Left ventricle myocardium inferior (tissue), 1 donor: ENCODE measurements at places on chromosomes 4 and X. TPM values are rescaled to one million over a fixed set of nuclear protein-coding genes. Genes with fewer than 3 reads are reported as not detected.

ENPEP gene
- 3.5 TPM for total RNA-seq

MAGEB10 gene
- total RNA-seq: not detected

XKRX gene
- not detected for total RNA-seq

CSN1S1 gene
- not detected for total RNA-seq

CT45A5 gene
- not detected for total RNA-seq

PRDM8 gene
- total RNA-seq: 0.66 TPM

TRIM75 gene
- not detected for total RNA-seq

DNA sequence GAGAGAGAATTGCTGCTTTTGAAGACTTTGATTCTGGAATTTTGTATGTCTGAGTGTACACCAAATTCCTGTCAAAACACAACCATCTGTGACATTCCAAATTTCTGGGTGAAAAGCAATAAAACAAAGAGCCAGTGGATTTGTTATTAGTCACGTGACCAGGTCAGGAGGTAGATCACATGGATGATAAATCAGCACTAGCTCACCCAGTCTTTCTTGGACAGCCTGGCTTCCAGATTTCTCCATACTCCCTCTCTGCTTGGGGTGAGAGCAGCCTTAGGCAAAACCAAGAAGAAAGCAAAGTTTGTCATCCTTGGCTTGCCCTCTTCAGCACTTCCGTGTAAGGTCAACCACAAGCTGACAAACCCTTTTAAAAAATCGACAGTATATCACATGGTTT is 194.2 kb downstream of the CLCN4 start:
- no peak for DNase-seq

GRCh38 chr4:56772134-56772533 is 49.4 kb downstream of the SPINK2 start:
- no peak for DNase-seq

DNA sequence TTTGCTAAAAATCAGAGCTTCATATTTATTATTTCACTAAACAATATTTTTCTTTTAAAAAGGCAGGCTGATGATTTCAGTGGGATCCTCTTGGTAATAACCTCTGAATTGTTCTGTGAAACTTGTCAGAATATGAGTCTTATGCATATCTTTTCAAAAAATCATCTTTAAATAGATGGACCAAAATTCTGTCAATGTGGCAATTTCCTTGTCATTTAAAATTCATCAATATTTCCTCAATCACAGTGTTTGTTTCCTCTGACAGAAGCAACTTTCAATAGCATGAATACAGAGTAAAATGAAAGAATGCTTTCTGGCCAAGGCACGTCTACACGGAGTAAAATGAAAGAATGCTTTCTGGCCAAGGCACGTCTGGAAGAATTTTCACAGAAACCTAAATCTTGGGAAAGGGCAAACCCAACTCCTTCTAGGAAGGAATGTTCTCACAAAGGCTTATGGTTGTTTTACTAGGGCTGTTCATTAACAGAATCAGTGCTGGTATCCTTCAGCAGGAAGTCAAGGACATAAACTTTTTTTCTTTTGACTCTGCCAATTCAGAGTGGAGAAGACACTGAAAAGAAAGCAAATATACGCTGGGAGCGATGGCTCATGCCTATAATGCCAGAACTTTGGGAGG is 99.0 kb upstream of the GPR34 start:
- no peak for DNase-seq

GRCh38 chr4:10092481-10093270 is 23.9 kb downstream of the WDR1 start:
- DNase-seq: peak; percentile 18

DNA sequence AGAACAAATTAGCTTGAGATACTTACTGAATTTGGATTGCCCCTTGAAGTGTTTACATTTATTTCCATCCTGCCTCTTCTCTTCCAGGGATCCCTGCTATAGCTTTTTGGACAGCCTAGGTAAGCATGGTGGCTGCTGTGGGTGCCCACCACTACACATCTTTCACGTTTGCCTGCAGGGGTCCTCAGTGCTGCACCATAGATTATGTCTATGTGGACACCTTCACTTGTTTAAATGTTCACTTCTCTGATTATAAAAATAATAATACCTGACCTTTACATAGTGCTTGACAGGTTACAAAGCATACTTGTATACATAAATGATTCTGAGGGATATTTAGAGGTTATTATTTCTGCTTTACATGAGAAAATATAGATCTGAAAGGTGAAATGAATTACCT is 67.9 kb upstream of the SLC4A4 start:
- DNase-seq: no peak

- no peak for DNase-seq
Observed at GRCh38 chr4:6450709-6451108, 21.7 kb downstream of the PPP2R2C start.

DNA sequence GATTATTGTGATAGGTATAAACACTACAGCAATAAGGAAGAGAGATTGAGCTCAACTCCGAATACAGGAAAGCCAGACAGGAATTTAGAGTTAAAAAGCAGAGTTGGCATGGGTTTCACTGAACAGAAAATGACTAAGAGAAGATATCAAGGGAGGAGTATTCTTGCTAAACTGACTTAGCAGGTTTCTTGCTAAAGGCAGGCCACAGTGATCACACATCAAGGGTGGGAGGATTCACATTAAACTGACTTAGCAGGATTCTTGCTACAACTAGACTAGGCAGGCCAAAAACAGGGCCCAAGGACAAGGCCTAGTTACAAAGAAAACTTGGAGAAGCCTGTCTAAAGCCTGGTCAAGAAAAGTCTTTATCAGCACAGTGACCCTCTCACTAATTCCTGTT is 195.1 kb downstream of the MAGEB5 start:
- DNase-seq: no peak

DNA sequence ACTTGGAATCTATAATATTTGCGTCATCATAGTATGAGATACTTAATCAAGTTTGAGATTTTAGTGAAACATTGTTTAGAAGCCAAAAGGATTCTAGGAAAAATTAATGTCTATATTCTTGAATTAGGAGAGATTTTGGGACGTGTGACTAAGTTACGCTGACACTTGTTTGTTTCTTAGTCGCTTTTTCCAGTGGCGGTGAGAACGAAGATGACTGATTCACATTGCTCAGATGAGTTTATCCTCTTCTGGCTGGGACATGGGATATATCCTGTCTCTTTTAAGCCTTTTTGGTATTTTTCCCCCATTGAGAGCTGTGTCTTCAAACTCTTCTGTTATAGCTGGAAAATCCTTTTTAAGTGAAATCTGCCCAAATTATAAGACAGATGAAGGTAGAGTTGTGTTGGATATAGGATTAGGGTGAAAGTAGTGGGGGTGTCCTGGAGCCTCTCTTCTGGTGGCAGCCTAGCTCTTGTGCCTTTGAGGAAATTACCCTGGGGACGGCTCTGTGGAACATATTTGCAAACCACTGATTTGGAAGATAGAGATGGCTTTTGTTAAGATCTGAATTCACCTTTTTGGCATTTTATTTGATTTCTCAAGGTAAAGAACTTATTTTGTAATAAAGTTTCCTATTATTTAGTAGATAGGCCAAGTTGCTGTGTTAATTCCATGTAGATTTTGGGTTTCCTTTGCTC is 49.7 kb downstream of the HTT start:
- DNase-seq: no peak

DNA sequence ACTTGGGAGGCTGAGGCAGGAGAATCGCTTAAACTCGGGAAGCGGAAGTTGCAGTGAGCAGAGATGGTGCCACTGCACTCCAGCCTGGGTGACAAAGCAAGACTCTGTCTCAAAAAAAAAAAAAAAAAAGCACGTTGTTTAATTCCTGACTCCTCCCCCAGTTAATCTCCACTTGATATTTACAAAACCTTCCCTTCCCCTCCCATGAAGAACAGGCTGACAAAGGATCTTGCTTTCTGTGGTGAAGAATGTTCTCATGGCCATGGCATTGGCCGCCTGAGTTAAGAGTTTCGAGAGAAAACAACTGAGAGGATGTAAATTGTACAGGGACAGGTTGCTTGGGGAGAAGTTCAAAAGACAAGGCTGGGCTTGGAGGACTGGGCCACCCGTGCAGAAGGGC is 168.2 kb upstream of the BCOR start:
- no peak for DNase-seq

- DNase-seq: peak; percentile 64
Observed at GRCh38 chr4:181143250-181143854, 1099.8 kb upstream of the TENM3 start.

DNA sequence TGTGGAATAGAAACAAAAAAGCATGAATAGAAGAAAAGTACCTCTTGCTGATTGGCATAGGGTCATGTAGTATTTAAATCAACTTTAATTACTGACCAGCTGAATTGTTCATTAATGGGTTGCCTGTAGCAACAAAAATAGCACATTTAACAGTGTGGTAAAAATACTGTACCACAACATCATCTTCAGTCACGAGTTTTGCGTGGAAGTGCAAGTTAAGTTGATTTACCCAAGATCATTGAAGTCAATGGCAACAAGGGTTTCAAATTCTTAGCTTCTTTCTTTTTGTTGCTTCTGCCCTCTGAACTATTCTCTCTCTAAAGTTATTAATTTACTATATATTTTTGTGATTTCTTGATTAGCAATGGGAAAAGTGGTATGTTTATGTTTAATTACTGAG is 526.6 kb downstream of the C4orf33 start:
- DNase-seq: no peak

GRCh38 chr4:112153211-112153791 is 8.0 kb downstream of the FAM241A start:
- no peak for DNase-seq

DNA sequence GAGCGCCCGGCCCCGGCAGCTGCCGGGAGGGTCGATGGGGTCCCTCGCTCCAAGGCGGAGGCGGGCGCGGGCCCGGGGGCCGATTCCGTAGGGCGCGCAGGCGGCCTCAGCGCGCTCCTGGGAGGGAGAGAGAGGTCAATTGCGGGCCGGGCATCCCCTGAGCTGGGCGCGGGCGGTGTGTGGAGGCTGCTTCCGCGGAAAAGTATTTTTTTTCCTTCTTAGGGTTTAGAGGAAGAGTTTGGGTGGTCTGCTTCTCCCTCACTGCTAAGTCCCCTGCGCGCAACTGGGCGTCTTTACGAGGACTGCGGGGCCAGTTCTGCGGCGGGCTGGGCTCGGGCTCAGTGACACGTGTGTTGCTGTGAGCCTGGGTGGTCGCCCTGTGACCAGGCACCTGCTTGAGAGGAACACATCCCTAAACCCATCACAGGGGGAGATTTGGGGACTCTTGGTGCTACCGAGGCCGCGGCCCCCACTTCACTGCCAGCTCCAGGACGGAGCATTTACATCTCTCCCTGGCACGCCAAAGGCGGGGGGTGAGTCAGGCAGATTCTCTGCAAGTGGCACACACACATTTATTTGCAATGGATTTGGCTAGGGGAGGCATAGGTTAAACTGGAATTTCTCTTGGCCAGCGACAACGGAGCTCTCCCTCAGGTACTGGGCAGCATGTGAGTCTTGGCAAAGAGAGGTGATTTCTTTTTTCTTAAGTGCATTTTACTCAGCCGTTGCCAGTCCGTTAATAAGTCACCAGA is 151.2 kb upstream of the SLC4A4 start:
- peak; percentile 23 for DNase-seq

GRCh38 chr4:41219421-41219950 is 5.1 kb upstream of the APBB2 start:
- no peak for DNase-seq

GRCh38 chr4:125316791-125317524 is 2.2 kb downstream of the FAT4 start:
- DNase-seq: peak; percentile 40

GRCh38 chrX:122771933-122772332 is 412.1 kb upstream of the GRIA3 start:
- DNase-seq: no peak

DNA sequence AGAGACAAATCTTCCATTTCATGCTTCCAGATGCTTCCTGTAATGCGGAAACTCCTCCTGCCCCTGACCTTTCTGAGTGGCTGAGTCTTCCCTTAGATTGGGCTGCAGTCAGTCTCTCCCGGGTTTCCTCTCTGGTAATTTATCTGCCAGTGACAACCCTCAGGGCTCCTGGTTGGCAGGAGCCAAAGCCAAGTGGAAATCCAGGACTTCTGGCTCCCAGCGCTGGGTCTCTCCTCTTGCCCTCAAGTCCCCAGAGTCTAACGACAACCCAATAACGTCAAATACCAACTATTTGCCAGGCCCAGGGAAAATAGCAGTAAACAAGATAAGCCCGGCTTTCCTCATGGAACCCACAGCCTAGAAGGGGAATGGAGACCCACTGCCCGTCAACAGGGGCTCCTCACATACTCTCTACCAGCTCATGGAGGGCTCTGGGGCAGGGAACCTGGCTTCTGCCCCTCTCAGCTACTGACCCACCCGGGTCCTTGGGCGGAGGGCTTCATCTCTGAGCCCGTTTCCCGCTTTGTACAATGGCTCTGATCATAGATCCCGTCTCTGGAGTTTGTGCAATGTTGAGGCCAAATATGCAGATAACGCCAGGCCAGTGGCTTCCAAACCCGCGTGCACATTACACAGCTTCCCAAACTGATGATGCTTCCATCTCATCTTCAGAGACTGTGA is 1.1 kb upstream of the TBC1D14 start:
- DNase-seq: no peak

DNA sequence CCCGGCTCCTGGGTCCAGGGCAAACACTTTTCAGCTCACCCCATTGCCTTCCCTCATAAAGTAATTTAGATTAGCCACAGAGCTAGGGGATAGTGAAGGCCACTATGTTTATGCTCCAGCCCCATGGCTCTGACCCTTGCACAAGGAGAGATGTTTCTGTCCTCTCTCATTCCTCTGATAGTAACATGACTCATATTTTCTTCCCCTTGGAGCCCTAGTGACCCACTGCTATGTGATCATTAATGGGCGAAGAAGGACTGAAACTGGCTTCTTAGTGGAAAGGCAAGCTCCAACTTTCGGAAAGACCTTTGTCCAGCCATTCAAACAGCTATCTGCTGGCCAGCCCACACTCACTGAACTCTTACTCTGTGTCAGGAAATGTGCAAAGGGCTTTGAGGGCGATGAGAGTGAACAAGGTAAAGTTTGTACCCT is 12.3 kb downstream of the CLDN2 start:
- no peak for DNase-seq

DNA sequence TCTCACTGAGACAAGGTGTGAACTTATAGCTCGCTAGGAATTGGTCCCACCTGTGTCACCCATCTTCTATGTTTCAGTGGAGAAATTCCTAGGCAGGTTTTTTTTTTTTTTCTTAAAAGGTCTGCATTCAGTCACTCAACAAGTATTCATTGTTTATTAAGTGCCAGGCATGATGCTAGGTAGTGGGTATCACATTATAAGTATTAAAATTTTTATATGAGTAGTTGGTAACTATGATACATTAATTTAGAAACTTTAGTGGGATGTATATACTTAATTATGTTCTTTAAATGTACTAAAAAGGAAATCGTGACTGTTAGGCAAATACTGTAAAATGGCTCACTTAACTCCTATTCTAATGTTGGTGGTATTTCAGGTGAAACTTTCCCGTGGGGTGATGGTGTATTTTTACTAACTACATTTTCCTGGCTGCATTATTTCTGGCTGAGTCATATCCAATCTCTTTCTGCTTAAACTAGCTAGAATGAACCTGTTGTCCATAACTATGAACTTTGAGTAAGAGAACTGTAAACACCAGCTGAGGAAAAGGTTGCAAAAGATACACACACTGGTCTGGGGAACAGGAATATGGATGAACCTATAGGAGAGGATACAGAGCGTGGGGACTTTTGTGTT is 49.3 kb upstream of the MED14 start:
- no peak for DNase-seq
